OCI-LY7 (cell line): ENCODE measurements at places on chromosomes 2 and 18. TPM values are rescaled to one million over a fixed set of nuclear protein-coding genes. Genes with fewer than 3 reads are reported as not detected.
A peak's percentile ranks its signal among the peaks of the same experiment; 100 is the strongest.

The ACTG2 gene
- not detected in 2 replicates for total RNA-seq

The FBXO15 gene
- total RNA-seq: 1.2 and 2.1 TPM in 2 replicates

The LIMS3 gene
- 1.9 and 2.1 TPM in 2 replicates for total RNA-seq

The KRCC1 gene
- total RNA-seq: 26.6 and 31.7 TPM in 2 replicates

The SERPINB12 gene
- total RNA-seq: not detected in 2 replicates

The DNAJB2 gene
- total RNA-seq: 55.3 and 58.7 TPM in 2 replicates

The NOSTRIN gene
- not detected in 2 replicates for total RNA-seq

DNA sequence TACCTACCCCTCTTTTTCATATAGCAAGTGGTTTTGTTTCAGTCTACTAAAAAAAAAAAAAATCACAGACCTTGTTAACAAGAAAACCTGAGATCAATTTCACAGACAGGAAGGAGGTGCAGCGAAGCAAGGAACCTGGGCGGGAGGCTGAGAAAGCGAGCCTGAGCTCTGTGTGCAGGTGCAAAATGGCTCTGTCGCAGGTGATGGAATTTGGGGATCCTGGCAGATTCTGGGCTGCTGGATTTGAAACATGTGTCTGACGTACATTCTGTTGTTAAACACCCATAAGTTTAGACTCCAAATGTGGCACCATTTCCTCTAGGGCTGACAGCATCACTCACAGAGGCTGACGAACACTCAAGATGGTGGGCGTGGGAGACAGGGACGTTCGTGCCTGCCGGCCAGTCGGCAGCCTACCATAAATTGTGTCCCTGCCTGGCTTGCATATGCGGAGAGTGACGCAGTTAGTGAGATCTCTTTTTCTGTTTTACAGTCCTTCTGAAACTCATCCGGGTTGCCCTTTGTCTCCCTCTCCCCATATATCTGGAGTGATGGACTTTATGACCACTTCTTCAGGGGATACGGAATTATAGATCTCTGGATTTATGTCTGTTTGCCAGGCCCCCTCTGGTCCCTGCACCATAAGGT is 8.8 kb upstream of the DDX1 start:
- DNase-seq: peak; percentile 75

GRCh38 chr18:58565021-58565420 is 63.9 kb downstream of the ALPK2 start:
- DNase-seq: peak; percentile 28

- no peak for DNase-seq
Measured at GRCh38 chr2:42843611-42844010, 51.2 kb upstream of the HAAO start.

DNA sequence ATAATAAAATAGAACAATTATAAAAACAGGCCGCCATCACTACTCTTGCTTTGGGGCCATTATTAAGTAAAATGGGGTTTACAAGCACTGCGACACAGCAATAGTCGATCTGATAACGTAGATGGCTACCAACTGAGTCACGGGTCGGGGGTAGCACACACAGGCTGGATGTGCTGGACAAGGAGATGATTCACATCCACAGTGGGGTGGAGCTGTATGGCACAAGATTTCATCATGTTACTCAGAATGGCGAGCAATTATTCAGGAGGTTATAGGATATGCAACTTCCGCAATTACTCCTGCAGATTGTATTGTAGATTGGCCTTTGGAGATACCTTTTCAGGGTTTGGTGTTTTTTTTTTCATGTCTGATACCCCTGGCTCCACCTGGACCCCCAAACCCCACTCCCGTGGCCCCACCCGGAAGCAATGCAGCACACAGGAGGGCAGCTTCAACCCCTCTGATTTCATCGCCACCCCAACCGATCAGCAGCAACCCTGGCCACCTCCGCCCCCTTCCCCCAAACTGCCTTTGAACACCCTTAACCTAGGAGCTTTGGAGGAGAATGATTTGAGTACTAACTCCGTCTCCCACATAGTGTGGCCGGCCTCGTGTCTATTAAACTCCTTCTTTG is 21.4 kb upstream of the MLPH start:
- no peak for DNase-seq

DNA sequence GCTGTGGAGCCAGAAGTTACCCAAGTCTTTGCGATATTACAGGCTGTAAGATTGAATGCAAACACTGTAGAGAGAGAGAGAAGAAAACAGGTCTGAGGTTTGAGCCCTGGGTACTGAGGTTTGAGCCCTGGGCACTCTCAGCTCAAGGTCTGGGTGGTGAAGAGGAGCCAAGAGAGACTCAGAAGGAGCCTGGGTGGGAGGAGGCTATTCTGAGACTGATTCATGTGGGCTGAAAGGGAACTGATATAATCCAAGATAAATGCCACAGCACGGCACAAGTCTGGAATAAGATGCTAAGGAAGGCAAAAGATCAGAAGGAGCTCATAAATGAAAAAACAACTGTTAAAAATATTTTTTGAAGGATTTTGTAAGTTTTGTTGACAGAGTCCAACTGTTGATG is 407.6 kb upstream of the HS6ST1 start:
- DNase-seq: no peak

DNA sequence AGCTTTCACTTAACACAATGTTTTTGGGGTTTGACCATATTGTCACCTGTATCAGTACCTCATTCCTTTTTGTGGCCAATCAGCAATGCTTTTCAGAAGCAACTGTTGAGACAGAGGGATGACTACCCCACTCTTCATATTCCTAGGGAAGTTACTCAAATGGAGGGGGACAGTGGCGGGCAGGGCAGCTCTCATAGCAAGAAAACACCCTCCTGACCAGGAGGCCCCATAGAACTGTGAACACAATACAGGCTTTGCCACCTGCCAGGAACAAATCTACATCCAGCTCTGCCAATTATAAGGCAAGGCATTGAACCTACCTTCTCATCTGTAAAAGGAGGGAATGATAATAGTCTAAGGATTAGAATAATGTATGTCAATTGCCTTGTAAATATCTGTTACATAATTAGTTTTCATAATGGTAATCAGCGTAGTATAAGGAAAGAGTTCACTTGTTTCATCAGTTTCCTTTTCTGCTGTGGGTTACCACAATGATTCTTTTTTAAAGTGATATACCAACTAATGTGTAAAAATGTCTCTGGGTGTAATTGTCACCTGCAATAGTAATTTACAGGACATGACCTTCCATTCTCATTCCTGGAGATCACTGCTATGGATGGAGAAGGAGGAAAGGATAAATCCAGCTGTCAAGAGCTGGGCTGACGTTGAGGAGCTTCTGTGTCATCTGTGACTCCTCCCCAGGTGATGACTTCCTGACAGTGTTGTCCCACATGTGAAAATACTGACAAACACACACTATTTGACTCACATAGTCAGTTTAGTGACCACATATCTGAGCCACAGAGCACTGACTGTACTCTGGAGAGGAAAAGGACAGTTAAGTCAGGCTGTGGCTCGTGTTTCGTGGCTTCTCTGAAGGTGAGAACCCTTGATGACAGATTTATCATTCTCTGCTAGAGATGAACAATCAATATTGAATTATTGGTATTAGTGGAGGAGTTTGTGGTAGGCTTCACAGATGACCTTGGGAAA is 13.5 kb downstream of the ALPK2 start:
- no peak for DNase-seq

- DNase-seq: no peak
Measured at GRCh38 chr2:230700447-230700846, 12.2 kb upstream of the CAB39 start.

- no peak for DNase-seq
Measured at GRCh38 chr2:162370931-162371330, 27.0 kb downstream of the GCA start.

DNA sequence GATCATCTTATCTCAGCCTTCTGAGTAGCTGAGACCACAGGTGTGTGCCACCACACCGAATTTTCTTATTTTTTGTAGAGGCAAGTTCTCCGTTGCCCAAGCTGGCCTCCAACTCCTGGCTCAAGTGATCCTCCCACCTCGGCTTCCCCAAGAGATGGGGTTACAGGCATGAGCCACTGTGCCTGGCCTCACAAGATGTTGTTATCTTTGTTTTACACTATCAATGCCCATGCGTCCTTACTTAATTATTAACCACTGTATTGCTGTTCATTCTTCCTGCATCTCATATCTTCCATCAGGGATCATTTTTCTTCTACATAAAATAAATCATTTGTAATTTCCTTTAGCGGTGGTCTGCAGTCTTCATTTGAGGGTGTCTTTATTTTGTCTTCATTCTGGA is 181.9 kb downstream of the TGIF1 start:
- no peak for DNase-seq

DNA sequence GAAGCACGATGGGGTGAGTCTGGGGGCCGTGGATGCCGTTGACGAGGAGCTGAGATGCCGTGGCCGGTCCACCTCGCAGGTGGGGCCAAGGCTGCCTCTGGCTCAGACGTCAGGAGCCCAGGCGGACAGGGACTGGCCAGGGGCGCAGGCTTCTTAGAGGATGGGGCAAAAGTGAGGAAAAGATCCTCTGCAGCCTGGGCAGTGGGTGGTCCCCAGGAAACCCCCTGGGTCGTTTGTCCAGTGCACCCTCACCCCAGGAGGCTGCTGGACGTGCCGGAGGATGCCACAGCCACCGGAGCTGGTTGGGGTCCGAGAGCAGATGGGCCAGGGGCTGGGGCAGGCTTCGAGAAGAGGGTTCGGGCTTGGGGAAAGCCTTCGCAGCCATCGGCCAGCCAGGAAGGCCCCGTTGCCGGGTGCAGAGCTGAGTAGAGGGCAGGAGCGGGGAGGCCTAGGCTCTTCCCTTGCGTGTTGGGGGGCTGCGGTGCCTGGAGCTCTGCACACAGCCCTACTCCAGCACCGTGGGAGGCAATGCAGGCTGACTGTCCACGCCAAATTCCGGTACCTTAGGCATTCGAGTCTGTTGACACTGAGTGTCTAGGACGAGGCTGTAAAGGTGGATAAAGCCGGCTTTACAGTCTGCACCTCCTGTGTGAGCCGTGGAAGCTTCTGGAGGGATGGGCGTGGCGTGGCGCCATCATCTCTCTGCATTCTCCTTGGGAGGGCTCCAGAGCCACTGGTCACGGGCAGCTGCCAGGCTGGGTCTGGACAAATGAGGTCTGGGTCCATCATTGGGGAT is 18.8 kb downstream of the GPC1 start:
- no peak for DNase-seq

DNA sequence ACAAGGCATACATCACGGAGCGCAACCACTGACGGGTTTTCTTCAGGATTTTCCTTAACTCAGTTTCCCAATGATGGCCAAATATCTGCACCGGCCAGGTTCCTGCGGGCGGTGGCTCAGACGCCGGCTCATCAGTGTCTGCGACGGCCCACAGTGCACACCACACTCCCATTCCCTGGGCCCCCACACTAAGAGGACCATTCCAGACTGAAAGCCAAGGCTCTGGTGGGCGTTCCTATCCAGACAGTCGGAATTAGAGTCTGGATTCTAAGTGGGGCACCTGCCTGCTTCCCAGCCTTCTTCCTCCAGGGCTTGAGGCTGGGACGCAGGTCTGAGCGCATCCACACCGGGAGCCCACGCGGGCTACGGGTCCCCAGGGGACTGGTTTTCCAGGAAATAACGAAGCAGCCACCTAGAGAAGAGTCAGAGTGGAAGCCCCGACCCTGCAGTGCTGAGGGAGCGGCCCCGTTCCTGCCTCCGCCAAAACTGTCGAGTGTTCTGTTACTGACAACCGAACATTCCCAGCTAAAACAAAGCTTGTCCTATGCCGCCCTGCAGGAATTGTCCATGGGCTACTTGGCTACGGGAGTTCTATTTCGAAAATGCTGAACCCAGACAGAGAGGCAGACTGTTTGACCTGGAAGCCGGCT is 75.3 kb downstream of the TMEM18 start:
- DNase-seq: no peak

GRCh38 chr18:73785300-73785699 is 362.3 kb downstream of the FBXO15 start:
- DNase-seq: no peak

- DNase-seq: no peak
Measured at GRCh38 chr2:221124532-221125240, 447.4 kb downstream of the EPHA4 start.

- DNase-seq: no peak
Measured at GRCh38 chr2:130963196-130963848, 126.6 kb downstream of the ARHGEF4 start.

DNA sequence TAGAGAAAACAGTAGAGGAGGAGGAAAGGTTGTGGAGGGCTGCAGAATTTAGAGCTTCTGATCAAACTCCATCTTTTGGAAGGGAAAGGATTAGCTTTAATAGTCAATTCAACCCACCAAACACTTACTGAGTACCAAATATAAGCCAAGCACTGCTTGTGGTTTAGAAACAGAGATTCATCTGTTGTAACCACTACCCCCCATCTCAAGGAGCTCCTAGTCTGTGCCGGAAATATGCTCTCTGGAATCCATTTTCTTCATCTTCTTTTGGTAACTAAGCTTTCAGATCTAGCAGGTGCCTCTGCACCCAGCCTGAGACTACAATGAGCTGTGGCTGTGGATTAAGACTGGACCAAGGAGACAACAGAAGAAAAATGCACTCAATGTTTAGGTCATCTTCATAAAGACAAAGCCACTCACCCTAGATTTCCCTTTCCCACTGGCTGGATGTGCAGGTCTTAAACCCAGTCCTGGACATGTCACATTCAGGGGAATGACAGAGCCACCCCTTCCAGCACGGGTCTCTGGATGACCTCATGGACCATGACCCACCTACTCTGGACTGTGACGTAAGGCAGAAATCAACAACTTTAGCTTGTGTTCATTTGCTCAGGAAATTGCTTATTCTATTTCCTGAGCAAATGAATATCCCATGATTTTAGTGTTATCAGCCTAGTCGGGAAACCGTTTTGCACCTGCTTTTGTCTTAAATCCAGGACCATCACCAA is 52.9 kb downstream of the EPB41L3 start:
- DNase-seq: no peak

DNA sequence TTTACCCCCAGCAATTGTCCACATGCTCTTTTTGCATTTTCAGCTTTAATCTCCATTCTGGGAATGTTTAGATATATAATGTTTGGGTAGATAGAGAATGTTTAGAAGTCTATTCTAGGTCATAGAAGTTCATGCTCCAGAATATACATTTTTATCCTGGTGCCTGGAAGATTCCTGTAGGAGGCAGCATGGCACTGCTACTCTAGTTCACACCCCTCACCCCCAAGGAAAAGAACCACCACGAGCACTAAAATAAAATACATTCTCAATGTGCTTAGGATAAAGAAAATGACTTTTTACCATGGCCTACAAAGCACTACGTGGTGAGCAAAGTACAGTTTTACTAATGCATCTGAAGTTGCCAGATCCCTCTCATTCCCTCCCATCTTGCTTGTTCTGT is 53.8 kb downstream of the MYO1B start:
- DNase-seq: no peak

DNA sequence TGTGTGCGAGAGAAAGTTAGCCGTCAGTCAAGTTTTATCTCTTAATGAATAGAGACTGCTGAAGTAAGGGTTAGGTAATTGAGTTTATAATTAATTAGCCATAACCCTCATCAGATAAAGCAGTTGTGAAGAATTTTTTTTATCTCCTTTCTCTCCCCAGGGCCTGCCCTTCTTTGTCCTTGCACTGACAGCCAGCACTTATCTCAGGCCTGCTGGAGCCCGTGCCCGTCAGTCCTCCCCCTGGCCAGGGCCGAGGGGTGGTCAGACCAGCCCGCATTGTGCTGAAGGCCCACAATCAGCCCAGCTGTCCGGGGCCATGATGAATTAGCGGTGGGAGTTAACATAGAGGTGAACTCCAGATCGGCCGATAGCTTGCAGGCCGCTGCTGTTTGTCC is 315.7 kb downstream of the GBX2 start:
- DNase-seq: no peak
